ENCODE measurements at places on chromosomes 3 and 15.
A peak's percentile ranks its signal among the peaks of the same experiment; 100 is the strongest.

DNA sequence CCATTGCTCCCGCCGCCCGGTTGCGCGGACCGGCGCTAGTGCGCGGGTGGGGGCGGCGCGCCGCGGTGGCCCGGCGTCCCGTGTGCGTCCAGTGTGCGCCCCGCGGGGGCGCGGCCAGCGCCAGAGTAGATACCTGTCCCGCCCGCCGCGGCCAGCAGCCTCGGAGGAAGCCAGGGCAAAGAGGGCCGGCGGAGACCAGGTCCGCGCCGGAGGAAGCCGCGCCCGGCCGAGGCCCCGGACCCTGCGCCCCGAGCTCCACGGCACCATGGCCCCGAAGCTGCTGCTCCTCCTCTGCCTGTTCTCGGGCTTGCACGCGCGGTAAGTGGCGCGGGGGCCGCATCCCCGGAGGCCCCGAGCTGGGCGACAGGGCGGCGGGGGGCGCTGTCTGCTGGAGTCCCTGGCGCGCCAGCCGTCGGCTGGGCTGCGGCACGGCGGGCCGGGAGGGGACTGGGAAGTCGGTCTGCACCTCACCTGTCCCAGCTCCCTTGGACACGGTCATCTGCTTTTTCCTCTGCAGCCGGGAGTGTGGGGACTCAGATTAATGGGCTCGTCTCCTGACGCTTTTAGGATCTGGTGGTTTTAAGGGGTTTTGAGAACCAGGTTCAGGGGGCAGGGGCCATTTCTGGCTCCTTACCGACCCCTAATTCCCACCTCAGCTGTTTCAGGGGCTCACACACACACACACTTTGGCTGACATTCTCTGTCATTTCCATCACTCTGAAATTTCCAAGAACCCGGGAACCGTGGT is 464 bp downstream of the GABRG3 start:
- no peak for DNase-seq

GRCh38 chr15:31078471-31078870 is 23.1 kb downstream of the TRPM1 start:
- DNase-seq: no peak

- DNase-seq: no peak
Observed at GRCh38 chr3:148889828-148890227, 24.7 kb downstream of the CPA3 start.

DNA sequence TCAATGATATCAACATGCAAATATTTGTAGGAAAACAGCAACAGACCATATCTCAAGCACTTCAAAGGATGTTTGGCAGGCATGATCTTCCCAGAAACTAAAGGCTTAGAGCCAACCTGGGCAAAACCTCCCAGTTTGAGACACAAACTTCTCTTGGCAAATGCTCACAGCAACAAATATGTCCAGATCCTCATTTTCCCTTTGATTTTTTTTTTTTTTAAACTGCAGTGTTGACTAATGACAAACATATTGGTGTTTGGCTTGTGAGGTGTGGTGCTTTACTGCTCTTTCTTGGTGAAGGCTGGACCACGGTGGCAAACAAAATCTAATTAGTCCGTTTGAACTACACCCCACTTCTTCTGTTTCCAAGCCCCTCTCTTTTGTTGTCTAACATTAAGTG is 87.2 kb downstream of the EBLN2 start:
- no peak for DNase-seq

- no peak for DNase-seq
Observed at GRCh38 chr3:100546020-100546744, 53.8 kb downstream of the TMEM45A start.

GRCh38 chr15:78162038-78162437 is 12.9 kb downstream of the IDH3A start:
- peak; percentile 27 for DNase-seq

- DNase-seq: no peak
Observed at GRCh38 chr3:23402728-23403492, 199.8 kb downstream of the UBE2E2 start.

GRCh38 chr3:183233966-183234365 is 19.1 kb upstream of the B3GNT5 start:
- DNase-seq: no peak

- DNase-seq: no peak
Observed at GRCh38 chr3:18046131-18046915, 303.9 kb upstream of the TBC1D5 start.

DNA sequence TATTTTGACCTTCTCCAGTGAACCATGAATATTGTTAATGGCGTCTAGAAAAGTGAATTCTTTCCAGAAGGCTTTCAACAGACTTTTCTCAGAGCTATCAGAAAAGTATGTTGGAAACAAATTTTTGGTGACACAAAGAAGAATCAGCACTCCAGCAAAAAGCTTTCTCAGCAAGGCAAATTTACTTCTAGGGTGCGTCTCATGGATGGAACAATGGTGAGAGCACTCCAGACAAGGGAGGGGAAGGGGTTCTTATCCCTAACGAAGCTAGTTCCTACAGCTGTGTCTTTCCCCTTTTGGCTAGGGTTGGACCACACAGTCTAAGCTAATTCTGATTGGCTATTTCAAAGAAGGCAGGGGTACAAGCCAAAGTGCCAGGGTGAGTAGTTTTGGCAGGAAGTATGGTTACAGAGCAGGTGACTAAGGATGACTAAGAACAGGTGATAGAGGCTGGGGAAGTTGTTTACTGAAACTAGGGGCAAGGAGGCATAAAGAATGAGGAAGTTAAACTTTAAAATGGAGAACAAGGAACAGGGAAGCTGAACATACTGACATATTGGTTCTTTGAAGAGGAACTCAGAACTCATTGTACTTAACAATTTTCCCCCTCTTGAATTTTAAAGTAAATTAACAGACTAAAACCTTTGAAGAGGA is 959.8 kb downstream of the NAALADL2 start:
- no peak for DNase-seq

DNA sequence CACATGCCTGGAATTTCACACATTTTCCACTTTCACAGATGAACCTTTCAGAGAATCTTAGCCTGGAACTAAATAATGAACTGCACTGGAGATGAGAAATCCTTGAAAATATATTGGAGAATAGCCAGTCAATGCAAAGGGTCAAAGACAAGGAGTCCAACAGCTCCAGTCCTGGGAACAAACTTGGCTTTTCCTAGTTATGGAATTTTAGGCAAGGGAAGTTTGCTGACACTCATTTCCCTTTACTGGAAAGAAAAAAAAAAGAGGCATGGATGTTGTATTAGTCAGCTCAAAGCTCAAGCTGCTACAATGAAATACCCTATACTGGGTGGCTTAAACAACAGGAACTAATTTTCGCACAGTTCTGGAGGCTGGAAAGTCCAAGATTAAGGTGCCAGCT is 690.8 kb upstream of the ARPP21 start:
- DNase-seq: no peak

DNA sequence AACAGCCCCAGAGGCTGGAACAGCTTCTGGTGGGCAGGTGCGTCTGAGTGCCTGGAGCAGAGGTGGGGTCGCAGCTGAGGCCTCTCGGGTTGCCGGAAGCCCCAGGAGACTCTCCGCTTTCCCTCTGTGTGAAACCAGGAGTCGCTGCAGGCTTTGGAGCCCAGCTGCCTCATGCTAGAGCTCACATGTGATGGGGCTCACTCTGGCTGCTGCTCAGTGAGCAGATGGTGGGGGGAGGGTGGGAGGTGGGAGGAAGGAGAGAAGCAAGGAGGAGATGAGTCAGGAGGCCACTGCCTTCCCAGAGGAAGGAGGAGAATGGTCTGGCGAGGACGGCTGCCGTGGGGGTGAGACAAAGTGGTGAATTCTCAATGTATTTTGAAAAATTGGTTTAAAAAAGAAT is 290.1 kb upstream of the CHRNA7 start:
- DNase-seq: no peak

DNA sequence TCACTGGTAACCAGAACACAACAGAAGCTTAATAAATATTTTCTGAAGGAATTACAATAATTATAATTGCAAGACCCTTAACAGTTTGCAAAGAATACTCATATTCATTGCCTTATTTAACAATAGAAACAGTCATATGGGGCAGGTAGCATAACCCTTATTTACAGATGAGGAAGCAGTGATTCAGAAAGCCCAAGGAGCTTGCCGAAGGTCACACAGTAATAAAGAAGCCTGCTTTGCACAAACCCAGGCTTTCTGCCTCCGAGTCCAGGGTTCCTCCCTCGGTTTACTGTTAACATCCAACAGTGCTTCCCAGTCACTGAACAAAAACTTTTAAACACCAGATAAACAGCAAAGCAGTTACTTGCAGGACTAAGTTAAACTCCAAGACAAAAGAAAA is 35.3 kb downstream of the SRGAP3 start:
- DNase-seq: no peak

- DNase-seq: no peak
Observed at GRCh38 chr3:159938714-159939113, 49.9 kb upstream of the IL12A start.

DNA sequence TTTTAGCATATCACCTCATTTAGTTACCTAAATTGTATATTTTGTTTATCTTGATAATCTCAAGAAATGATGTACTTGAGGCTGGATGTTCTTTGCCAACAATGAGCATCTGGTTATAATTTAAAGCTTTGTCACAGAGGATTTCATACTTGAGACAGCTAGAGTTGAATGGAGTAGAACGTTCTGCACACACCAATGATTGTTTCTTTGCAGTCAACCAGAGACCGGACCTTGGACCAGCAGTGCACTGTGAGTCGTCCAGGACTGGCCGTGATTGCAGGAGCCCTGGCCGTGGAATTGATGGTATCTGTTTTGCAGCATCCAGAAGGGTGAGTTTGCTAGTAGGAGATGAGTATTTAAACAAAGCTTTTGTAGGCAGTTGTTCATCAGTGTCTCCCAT is 90.4 kb downstream of the ATG7 start:
- DNase-seq: no peak

DNA sequence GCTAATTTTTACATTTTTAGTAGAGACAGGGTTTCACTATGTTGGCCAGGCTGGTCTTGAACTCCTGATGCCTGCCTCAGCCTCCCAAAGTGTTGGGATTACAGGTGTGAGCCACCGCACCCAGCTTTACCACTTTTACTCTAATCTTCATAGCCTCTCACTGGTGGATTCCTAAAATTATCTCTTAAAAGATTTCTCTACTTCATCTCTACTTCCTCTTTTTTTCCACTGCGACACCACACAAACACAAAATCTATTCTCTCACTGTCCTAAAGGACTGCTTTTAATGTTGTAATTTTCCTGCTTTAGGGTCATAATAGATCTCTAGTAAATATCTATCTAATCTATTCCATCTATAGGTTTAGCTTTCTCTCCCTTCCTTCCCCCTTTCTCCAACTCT is 34.0 kb upstream of the TBL1XR1 start:
- no peak for DNase-seq

DNA sequence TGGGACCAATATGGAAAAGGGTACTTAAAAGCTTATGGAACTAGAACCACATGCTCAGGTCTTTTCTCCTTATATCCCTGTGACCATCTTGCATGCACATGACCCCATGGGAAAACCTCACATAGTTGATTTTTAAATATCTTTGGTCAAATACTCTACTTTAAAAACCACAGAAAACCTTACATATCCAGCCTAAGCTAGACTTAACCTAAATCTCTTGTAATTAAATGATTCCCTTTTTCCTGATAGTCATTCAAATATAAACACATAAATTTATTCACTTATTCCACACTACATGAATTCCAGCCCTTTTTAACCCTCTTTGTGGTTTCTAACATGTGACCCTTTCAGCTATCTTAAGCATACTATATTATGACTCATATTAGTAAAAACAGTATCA is 46.8 kb downstream of the DNAJC13 start:
- no peak for DNase-seq

DNA sequence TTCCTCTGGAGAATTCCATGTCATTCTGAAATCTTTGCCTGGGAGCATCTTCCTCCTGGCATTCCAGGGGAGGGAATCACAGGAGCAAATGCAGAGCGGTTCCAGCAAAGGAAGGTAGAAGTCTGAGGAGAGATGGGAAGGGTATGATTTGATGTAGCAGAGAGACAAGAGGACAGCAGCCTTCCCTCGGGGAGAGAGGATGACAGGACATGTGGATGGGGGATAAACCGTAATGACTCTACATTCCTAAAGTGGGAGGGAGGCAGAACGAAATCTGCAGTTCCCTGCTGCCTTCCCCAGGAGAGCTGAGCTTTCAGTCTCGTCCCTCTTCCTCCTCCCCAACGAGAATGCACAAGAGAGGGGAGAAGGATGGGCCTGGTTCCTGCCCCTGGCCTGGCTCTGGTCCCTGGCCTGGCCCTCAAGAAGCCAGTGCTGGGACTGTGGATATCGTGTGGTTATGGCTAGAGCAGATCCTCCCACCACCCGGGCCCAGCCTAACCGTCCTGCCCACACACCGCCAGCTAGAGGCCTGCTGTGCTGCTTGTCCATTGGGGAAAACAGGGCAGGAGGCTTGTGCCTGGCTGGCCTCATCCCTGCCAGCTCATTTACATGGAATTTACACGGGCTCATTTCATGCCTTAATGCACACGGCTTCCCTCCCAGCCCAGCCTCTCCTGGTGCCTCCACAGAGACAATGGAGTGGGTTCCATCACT is 26.6 kb downstream of the SEMA7A start:
- no peak for DNase-seq

- no peak for DNase-seq
Observed at GRCh38 chr15:70031261-70031660, 66.5 kb downstream of the TLE3 start.

GRCh38 chr3:174408310-174408709 is 450.8 kb upstream of the NAALADL2 start:
- DNase-seq: no peak

DNA sequence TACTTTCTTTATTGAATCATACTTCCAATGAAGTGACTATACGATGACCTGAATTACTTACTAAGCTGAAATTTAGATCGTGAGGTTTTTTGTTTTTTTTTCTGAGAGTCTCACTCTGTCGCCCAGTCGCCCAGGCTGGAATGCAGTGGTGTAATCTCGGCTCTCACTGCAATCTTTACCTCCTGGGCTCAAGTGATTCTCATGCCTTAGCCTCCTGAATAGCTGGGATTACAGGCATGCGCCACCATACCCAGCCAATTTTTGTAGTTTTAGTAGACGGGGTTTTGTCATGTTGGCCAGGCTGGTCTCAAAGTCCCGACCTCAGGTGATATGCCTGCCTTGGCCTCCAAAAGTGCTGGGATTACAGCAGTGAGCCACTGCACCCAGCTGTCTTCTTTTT is 28.7 kb downstream of the SPPL2A start:
- no peak for DNase-seq

GRCh38 chr3:22606938-22607337 is 596.2 kb upstream of the UBE2E2 start:
- DNase-seq: no peak

DNA sequence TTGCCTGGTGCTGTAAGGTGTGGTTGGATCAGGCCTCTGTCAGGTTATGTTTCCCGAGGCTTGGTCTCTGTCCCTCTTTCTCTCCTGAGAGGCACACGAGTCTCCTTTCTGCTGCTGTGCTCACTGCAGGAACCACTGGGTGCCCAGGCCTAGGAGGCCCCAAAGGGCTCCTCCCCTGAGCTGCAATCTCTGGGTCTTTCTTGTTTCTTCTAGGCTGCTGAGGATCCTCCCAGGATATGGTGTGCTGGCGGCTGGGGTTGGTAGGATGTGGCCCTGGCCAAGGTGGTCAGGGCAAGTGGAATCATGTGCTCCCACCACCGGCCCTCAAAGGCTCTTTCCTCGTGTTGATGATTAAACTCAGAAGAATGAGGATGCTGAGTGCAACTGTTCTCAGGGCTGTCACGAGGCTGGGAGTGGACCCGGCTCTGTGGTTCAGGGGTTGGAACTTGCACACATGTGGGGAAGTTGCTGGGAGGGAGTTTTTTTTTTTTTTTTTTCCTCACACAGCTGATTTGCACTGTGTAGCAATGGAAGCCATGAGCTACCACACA is 43.6 kb upstream of the CTSH start:
- no peak for DNase-seq

Measured in stimulated activated CD4-positive, alpha-beta T cell treated with anti-CD3 and anti-CD28 coated beads, Interleukin-2, amount 100 ng/mL, for 24 hours (primary cell).